ENCODE measurements at places on chromosomes 3 and 15.

- no peak for DNase-seq
Measured at GRCh38 chr3:121411523-121411922, 134.3 kb downstream of the POLQ start.

GRCh38 chr3:140627756-140628155 lies 50.1 kb upstream of the TRIM42 start:
- no peak for DNase-seq

DNA sequence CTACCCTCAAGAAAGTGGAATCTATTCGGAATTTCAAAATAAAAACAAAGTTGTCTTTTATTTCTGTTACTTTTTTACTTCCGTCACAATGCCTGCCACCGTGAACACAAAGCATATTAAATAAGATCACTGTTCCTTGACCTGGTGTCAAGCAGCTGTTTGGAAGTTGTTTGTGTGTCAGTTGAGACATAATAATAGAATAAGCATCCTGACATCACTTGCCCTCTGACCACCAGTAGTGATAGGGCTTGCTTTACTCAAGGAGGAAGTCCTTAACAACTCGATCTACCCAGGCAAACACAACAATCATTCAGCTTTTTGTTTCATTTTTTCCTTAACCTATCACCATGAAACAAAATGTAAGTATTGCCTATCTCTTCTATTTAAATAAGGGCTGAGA lies 454.4 kb upstream of the RASGRP1 start:
- DNase-seq = no peak

DNA sequence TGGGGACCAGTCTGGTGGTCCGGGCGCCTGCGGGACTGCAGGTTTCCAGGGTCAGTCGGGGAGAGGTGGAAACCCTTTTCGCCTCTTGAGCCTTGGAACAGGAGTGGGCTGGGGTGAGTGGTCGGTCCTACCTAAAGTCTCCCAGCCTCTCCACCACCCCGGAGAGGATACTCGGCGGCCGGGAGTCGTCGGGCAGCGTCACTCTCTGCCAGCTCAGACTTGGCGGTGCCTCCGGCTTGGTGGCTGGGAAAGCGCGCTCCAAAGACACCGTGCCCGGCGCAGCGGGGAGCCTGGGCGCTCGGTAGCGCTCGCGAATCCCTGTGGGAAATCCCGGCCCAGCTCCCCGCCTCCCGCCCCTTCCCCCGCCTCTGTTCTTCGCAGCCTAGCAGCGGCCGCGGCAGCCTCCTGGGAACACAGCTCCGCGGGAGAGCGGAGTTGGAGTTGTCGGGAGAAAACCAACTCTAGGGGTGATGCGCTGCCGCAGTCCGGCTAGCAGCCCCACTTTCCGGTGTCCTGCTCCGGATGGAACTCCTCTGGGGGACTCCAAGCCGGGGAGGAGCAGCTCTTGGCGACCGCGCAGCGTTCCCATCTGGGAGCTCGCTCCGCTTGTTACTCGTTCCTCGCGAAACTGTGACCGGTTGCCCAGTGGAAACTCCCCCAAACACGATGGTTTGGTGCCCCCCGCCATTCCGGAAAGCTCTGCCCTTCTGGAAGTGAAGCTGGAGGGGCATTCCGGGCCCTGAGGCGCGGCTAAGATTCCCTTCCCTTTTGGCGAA lies 1.4 kb downstream of the EPHB1 start:
- DNase-seq = no peak

DNA sequence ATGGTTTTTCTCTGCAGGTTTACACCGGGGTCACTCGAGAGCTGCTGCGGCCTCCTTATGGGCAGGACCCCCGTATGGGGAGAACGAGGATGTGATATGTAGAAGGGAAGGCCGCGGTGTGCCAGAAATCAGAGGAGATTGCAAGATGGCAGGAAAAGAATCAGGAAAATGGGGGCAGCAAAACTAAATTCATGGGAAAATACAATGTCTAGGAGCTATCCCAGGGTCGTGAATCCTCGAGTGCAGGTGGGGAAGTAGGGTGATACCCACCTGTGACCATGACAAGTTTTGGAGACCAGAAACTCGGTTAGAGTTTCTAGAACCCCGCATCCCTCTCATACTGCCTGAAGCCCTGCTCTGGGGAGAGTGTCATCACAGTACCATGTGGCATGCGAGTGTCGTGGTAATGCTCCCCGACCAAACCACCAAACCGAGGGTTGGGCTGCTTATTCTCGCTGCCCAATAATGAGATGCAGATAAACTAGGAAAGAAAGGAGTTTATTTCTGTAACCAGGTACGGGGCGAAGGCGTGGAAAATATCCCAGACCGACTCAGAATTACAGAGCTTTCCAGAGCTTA lies 781 bp downstream of the TRNT1 start:
- DNase-seq = no peak

DNA sequence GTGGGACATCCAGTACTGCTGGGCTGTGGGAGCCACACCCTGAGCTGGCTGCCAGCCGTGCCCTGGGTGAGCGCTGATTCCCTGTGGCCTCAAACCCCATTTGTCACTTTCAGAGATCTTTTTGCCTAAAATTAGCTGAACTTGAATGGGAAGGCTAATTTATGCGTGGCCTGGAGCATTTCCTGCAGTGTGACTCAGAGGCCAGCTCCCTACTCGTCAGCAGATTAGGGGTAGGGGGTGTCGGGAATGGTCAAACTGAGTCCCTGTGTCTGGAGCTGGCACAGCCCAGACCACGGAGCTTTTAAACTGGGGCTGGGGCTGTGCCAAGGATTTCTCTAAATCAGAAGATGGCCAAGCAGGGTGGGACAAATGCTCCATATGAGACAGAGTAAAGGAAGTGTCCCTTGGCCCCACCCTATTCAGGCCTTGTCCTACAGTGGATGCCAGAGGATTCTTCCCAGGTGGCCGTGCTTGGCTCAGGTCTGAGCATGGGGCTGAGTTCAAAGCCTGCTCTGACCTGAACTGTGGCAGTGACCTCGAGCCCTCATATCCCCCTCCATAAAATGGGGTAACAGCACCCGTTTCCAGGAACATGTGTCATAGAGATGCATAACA lies 59.7 kb downstream of the ATP2B2 start:
- no peak for DNase-seq

GRCh38 chr3:4996223-4996765 lies 17.1 kb downstream of the BHLHE40 start:
- DNase-seq = no peak

DNA sequence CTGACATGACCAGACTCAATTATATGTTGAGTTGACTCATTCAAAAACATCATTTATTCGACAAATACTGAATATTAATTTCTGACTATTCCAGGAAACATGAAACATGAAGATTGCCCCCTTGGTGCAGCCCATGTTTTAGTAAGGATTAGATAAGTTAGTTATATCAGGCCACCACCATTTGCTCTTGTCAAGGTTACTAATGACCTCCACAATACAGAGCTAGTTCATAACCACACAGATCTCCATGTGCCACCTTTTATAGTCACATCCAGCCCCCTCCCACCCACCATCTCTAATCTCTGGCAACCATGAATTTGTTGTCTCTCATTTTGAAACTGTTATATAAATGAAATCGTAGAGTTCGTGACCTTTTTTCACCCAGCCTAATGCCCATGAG lies 15.7 kb downstream of the KLHL18 start:
- DNase-seq = no peak

DNA sequence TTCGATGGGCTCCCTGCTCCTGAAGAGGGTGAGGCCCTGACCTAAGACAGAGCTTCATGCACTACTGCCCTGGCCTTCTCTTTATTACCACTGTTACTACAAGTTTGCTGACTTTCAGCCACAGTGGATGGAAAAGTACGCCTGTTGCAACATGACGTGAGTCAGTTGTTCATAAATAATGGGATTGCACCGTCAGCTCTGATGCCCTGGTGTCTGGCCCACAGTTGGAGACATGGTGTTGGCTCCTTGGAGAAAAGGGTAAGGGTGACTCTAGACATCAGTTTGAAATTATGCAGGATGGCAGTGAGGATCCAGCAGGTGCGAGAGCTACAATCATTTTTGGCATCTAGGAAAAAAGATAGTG lies 5.5 kb downstream of the PAQR5 start:
- DNase-seq = no peak

- no peak for DNase-seq
Measured at GRCh38 chr3:12929801-12930200, 88.4 kb upstream of the RPL32 start.

GRCh38 chr15:51232581-51232980 lies 105.8 kb downstream of the CYP19A1 start:
- DNase-seq = no peak

DNA sequence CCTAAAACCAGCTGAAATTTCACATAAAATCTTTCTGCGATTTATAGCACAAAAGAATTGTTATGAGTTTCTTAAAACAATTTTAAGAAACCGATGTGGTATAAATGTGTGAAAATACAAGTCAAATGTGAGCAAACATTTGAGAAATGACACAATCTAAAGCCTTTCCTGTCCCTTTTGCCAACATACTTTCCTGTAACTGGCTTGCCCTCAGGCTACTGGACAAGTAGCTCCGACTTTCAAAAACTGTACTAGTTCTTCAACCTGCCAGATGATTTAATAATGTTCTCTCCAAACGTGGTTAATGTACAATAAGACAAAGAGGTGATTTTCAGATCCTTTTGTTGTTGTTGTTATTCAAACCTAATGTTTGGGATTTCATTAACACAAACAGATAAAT lies 105.9 kb upstream of the ARHGEF26 start:
- DNase-seq = no peak

- DNase-seq = no peak
Measured at GRCh38 chr15:26702381-26702780, 70.5 kb downstream of the GABRB3 start.

DNA sequence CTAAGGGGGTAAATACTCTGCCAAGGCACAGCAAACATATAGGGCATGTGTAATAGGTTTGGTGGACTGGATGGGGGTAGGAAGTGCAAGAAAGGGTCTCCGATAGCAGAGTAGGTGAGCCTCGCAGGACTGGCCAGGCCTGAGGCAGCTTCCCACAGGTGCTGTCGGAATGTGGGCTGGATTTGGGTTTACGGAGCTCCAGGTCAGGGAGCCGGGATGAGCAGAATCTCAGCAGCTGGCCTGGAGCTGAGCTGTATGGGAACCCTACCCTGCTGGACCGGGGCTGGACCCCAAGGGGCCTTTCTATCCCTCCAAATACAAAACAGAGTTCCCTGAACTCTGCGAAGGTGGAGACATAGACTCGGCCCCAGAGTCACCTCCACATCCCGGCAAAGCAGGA lies 15.0 kb downstream of the KLF15 start:
- DNase-seq = no peak

GRCh38 chr3:141434255-141434654 lies 52.6 kb upstream of the RASA2 start:
- no peak for DNase-seq

DNA sequence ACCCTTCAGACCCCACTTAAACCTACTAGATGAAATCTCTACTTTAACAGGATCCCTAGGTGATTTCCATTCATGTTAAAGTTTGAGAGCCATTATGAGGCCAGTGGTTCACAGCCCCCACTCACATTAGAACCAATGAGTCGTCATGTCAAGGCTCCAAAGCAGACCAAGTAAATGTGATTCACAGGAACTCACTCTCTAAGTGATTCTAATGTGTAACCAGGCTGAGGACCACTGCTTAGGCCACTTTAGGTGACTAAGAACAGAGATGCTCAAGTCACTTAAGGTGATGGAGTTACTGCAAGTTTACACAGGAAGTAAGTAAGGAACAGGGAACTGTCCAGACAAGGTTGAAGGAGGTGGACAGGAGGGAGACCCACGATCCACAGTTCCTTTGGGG lies 7.7 kb downstream of the GALNT15 start:
- DNase-seq = no peak

DNA sequence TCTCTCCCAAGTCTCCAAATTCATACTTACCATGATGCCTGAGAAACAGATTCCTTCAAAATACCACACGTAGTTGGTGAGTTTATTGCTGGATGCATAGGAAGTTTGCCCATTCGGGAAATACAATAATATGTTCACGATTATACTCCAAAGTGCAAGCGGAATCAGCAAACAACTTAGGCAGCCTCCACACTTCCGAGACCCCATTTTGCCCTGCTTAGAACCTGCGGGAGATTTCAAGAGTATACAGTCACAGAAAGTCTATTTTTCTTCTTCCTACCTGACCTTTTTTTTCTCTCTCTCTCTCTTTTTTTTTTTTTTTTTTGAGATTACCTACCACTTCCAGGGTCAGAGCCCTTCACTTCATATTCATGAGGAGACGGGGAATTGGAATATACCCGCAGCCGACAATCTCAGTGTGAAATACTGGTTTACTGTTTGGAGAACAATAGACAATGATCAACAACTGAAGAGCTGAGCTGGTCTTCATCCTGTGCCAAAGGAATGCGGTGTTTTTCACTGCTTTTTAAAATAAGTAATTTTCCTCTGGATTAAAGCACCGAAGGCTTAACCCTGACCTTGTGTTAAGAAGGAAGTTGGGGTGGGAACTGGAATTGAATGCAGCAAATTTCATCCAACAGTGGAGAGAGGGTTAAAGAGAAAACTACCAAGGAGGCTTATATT lies at the start of gene TM4SF18:
TSS of gene TM4SF18 (minus strand) at position 461 of the 684 bp plus-strand sequence. CDS start at position 207, 254 bp downstream.
- no peak for DNase-seq

GRCh38 chr3:168044049-168044448 lies 51.7 kb downstream of the GOLIM4 start:
- DNase-seq = no peak

DNA sequence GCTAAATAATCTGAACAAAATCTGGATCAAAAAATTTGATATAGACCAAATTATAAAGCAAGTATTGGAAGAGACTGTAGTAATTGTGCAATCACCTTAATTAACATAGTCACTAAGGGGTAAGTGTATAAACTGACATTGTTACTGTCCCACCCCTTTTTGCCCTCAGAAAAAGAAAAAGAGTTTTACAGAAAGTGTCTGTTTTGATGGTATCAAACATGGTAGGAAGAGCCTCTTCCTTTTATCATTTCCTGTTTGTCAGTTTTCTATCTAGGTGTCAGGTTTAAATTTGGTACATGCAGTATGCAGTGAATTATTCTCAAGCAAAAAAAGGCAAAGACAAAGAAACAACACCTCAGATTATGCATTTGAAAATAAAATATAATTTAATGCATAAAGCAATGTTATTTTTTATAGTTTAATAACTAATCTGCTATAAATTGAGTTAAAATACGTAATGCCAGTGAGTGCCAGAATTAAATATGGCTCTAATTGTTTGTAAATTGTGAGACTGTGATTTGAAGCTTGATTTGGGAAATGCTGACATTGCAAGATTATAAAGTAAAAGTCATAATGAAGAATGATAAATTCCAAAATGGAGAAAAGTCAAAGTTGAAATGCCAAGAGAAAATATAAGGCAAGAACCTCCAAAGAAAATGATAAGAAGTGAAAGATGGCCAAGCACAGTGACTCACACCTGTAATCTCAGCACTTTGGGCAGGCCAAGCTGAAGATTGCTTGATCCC lies 30.3 kb upstream of the CMC1 start:
- DNase-seq = no peak

GRCh38 chr3:171995486-171995885 lies 43.9 kb upstream of the FNDC3B start:
- no peak for DNase-seq

DNA sequence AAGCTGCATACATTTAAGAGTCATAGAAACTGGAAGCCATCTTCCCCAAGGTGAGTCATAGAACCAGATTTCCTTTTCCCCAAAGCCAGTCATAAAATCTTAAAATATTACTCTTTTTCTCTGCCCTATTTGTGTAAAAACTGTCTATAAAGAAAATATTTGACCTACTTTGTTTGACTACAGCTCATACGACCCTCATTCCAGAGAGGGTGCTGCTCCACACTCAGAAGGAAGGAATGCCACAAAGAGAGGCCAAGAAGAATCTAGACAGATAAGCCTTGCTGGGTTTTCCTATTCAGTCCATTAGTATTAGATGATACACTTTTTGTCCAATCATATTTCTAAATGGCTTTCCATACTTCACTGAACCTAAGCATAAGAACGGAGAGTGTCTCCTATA lies 671.6 kb upstream of the SGO1 start:
- no peak for DNase-seq

Measured in NCI-H1930 (cell line).